ENCODE measurements at places on chromosomes 16 and 17. TPM values are rescaled to one million over a fixed set of nuclear protein-coding genes. Genes with fewer than 3 reads are reported as not detected.

The XAF1 gene
- total RNA-seq, result 41.4 TPM

The NDRG4 gene
- total RNA-seq, result 1.1 TPM

The FOXJ1 gene
- total RNA-seq, result not detected

The EME1 gene
- total RNA-seq, result 0.66 TPM

The KRTAP4-16 gene
- not detected for total RNA-seq

The MCRIP1 gene
- total RNA-seq, result 82.0 TPM

The TBX6 gene
- 0.14 TPM for total RNA-seq

The CCDC40 gene
- total RNA-seq, result 3.0 TPM

The TMEM238L gene
- not detected for total RNA-seq

The CD79B gene
- not detected for total RNA-seq

The ZDHHC7 gene
- 98.9 TPM for total RNA-seq

The ACAP1 gene
- not detected for total RNA-seq

The MBTD1 gene
- 10.3 TPM for total RNA-seq

The SCNN1G gene
- total RNA-seq, result not detected

The C1QTNF8 gene
- not detected for total RNA-seq

The RRAD gene
- total RNA-seq, result 11.0 TPM

The SP6 gene
- total RNA-seq, result 0.22 TPM

The TERF2IP gene
- total RNA-seq, result 31.5 TPM

The GP1BA gene
- total RNA-seq, result under 0.01 TPM

The SYCE1L gene
- total RNA-seq, result 0.22 TPM

The CCL8 gene
- total RNA-seq, result not detected

The TM4SF5 gene
- total RNA-seq, result not detected

The SEC14L5 gene
- not detected for total RNA-seq

The KRT222 gene
- total RNA-seq, result not detected

The KRTAP2-3 gene
- 0.72 TPM for total RNA-seq

The MYH11 gene
- total RNA-seq, result under 0.01 TPM

The TMEM114 gene
- total RNA-seq, result not detected

The SALL1 gene
- total RNA-seq, result 0.22 TPM
